CD4-positive, alpha-beta T cell (primary cell): ENCODE measurements at places on chromosomes 2 and 18. TPM values are rescaled to one million over a fixed set of nuclear protein-coding genes. Genes with fewer than 3 reads are reported as not detected.

DHRS9 gene
- not detected for total RNA-seq

GNLY gene
- total RNA-seq, result 45.1 TPM

SPHKAP gene
- not detected for total RNA-seq

STAT4 gene
- 83.0 TPM for total RNA-seq

RRM2 gene
- total RNA-seq, result 1.6 TPM

RGPD3 gene
- total RNA-seq, result 0.11 TPM

EHBP1 gene
- 21.4 TPM for total RNA-seq

DNA sequence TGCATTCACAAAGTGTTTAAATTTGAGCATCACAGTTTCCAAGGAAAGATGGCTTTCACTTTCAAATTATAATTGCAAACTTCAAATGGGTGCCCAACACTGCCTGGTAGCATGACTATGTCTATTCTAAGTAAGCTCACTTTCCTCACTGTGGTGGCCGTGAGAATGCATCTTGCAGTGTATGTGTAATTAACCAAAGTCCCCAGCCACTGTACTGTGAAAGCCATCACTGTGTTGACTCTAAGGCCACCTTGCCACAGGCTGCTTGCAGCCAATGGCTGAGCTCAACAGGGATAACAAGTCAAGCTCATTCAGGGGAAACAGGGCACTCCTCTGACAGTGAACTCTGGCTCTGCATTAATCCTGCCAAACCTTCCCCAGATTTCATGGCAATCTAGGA is 43.3 kb upstream of the LGALSL start:
- no peaks in the 10 kb centered on the region for H3K4me1 ChIP-seq
- H3K4me3 ChIP-seq, result no peak overlapping the region
- H3K27ac ChIP-seq, result no peak overlapping the region
- H3K36me3 ChIP-seq, result no peaks in the 10 kb centered on the region
- H3K27me3 ChIP-seq, result peaks cover 5% of the 10 kb centered on the region

GRCh38 chr18:9629709-9630108 is 15.3 kb upstream of the PPP4R1 start:
- H3K27me3 ChIP-seq, result no peaks in the 10 kb centered on the region
- H3K4me1 ChIP-seq, result no peaks in the 10 kb centered on the region
- DNase-seq, result no peak
- no peaks in the 10 kb centered on the region for H3K36me3 ChIP-seq

DNA sequence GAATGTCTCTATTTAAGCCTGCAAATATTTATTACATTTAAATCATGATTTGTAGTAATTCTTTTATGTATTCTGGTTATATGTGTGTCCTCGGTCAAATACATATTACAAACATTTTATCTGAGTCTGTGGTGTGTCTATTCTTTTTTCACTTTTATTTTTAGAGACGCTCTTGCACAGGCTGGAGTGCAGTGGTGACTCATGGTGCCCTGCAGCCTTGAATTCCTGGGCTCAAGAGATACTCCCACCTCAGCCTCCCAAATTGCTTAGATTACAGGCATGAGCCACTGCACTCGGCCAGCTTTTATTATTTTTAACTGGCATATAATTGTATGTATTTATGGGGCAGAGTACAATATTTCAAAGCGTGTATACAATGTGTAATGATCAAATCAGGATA is 47.5 kb downstream of the ARID5A start:
- H3K4me3 ChIP-seq, result no peak overlapping the region
- H3K27me3 ChIP-seq, result no peaks in the 10 kb centered on the region
- no peak for DNase-seq
- H3K4me1 ChIP-seq, result no peaks in the 10 kb centered on the region
- no peaks in the 10 kb centered on the region for H3K36me3 ChIP-seq

DNA sequence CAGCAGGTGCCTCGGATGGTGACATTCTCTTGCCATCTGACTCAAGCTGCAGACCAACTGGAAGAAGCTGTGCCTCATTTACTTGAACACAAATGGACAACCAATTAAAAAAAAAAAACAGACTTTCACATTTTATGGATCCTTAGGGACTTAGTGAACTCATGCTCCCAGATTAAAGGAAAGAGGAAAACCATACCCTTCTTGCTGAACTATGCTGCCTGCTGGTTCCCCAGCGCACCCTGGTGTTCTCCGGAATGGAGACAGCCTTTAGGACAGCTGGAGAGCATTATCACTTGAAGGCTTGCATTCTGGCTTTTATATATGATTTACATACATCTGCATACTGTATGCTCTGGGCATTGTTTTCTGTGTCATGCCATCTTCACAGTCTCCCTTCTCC is 370.7 kb downstream of the SLC4A3 start:
- no peak overlapping the region for H3K27ac ChIP-seq
- H3K27me3 ChIP-seq, result no peaks in the 10 kb centered on the region
- DNase-seq, result no peak
- no peaks in the 10 kb centered on the region for H3K36me3 ChIP-seq

GRCh38 chr18:42706618-42707017 is 408.9 kb downstream of the RIT2 start:
- H3K27ac ChIP-seq, result no peak overlapping the region
- no peaks in the 10 kb centered on the region for H3K27me3 ChIP-seq
- H3K36me3 ChIP-seq, result no peaks in the 10 kb centered on the region

- DNase-seq, result no peak
- H3K36me3 ChIP-seq, result no peaks in the 10 kb centered on the region
- H3K4me1 ChIP-seq, result no peaks in the 10 kb centered on the region
- no peak overlapping the region for H3K27ac ChIP-seq
- H3K27me3 ChIP-seq, result no peaks in the 10 kb centered on the region
- H3K4me3 ChIP-seq, result no peak overlapping the region
Observed at GRCh38 chr18:39886136-39886535, 2068.9 kb upstream of the PIK3C3 start.

GRCh38 chr2:18319987-18320386 is 240.5 kb downstream of the RDH14 start:
- DNase-seq, result no peak
- no peaks in the 10 kb centered on the region for H3K36me3 ChIP-seq
- H3K27me3 ChIP-seq, result no peaks in the 10 kb centered on the region
- H3K4me1 ChIP-seq, result no peaks in the 10 kb centered on the region

- no peaks in the 10 kb centered on the region for H3K27me3 ChIP-seq
- no peak overlapping the region for H3K27ac ChIP-seq
- H3K36me3 ChIP-seq, result peaks cover 40% of the 10 kb centered on the region
- DNase-seq, result no peak
Observed at GRCh38 chr18:77077941-77078689, 54.5 kb downstream of the MBP start.

- H3K36me3 ChIP-seq, result no peaks in the 10 kb centered on the region
- no peak for DNase-seq
- no peaks in the 10 kb centered on the region for H3K4me1 ChIP-seq
- no peak overlapping the region for H3K4me3 ChIP-seq
- no peak overlapping the region for H3K27ac ChIP-seq
Observed at GRCh38 chr2:181853696-181854095, 37.8 kb upstream of the ITPRID2 start.

GRCh38 chr18:51911584-51911983 is 428.4 kb upstream of the DCC start:
- no peaks in the 10 kb centered on the region for H3K4me1 ChIP-seq
- DNase-seq, result no peak
- no peak overlapping the region for H3K27ac ChIP-seq
- H3K36me3 ChIP-seq, result no peaks in the 10 kb centered on the region

DNA sequence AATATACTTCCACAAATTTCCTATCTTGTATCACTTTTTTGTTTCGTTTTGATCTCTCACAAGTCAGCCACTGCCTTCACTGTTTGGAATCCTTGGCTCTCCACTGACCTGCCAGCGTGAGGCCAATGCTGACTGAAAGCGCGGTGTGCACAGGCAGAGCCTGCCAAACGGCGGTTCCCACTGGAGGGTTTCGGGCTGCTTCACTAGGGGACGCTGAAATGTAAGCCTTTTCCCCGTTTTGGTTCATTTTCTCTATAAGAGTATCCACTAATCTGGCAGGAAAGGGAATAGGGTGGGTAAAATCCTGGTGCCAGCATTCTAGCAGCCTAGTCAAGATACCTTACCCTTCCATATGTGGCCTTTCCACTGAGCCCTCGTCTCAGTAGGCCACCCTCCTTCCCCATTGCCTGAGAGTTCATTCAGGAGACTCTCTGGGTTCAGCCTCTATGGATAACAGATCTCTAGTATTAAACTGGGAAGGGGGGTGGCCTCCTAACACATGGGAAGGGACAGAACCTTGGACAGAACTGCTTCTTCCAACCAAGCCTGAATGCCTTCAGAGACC is 91.5 kb downstream of the DYM start:
- no peaks in the 10 kb centered on the region for H3K4me1 ChIP-seq
- no peak for DNase-seq
- peaks cover 15% of the 10 kb centered on the region for H3K36me3 ChIP-seq
- no peak overlapping the region for H3K27ac ChIP-seq

GRCh38 chr18:42920621-42921020 is 194.9 kb downstream of the RIT2 start:
- no peaks in the 10 kb centered on the region for H3K36me3 ChIP-seq
- no peaks in the 10 kb centered on the region for H3K27me3 ChIP-seq
- no peak overlapping the region for H3K4me3 ChIP-seq
- H3K27ac ChIP-seq, result no peak overlapping the region

- no peak overlapping the region for H3K4me3 ChIP-seq
- no peaks in the 10 kb centered on the region for H3K36me3 ChIP-seq
Observed at GRCh38 chr2:213980883-213981282, 430.0 kb upstream of the VWC2L start.
